ENCODE measurements at places on chromosomes 12 and 14.

DNA sequence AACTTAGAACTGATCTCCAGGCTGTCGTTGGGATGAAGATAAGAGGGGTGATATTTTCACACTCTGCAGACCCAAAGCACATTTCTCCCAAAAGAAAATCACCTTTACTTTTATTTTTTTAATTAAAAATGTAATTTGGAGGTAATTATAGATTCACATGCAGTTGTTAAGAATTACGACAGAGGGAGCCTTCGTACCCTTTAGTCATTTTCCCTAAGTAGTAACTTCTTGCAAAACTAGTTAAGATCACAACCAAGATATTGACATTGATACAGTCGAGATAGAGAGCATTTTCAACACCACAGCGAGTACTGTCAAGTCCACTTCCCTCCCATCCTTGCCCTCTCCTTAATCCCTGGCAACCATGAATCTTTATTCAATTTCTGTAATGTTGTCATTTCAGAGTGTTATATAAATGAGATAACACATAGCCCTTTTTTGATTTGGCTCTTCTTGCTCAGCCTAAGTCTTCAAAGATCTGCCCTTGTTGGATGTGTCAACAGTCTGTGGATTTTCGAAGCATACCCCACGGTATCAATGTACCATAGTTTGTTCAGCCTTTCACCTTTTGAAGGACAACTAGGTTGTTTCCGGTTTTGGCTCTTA is 39.6 kb downstream of the DNAH10 start:
- DNase-seq, result no peak

DNA sequence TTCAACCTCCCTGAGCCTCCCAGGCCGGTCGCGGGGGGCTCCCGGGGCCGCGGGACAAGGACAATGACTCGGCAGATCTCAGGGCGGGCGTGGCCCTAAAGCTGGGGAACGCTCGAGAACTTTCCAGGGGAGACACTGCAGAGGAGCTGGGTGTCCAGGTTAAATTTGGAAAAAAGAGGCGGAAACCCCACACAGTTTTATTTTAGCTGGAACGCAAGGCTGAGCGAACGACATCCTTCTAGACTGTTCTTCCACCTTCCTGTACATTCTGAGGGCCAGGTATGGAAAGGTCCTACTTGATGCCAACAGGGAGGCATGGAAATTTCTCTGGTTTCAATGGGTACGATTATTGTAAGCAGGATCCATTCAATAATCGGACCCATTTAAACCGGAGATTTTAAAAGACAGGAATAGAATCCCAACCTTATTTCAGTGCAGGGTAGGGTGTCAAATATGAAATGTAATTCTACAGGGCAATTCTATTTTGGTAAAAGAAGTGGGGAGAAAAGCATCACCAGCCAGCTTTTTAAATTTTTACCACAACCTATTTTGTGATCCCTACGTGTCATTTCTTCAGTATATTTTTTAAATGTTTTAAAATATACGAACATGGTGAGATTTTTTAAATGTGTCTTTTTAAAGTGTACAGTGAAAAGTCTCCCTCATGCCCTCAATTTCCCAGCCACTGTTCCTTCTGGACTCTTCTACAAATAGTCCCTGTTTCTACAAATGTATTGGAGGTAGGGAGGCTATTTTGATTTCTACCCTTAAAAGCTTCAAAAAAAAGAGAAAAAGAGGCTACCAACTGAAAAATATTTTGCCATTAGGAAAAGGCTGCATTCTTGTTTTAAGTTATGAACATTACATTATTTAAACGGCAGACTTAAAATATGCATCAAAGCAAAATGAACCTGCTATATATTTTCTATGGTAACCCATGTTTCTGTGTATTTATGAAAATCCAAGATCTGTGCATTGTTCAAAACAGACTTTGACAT is 1.1 kb upstream of the UBC start:
- no peak for DNase-seq

DNA sequence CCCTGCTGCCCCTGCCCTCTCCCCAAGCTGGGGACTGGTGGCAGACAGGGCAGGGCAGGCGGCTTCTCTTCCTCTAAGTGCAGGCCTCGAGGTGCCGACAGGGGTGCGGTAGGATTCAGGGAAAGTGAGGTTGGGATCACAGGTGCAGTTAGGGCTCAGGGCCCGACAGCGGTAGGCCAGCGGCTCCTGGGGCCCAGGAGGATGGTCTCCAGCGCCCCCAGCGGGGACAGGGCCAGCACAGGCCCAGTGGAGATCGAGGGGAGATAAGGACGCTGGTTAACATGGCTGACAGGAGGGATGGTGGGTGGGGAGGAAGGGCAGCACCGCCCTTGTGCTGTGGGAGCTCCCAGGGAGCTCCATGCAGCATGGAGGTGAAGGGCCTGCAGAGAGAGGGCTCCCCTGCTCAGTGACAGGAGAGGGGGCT is 935 bp upstream of the CRIP1 start:
- DNase-seq, result no peak

GRCh38 chr14:68627050-68627867 is 165.6 kb downstream of the ZFP36L1 start:
- no peak for DNase-seq
